Stimulated activated naive CD8-positive, alpha-beta T cell treated with anti-CD3 and anti-CD28 coated beads, Interleukin-15, amount 100 ng/mL, for 72 hours (primary cell): ENCODE measurements at places on chromosomes 3 and 15.
A peak's percentile ranks its signal among the peaks of the same experiment; 100 is the strongest.

DNA sequence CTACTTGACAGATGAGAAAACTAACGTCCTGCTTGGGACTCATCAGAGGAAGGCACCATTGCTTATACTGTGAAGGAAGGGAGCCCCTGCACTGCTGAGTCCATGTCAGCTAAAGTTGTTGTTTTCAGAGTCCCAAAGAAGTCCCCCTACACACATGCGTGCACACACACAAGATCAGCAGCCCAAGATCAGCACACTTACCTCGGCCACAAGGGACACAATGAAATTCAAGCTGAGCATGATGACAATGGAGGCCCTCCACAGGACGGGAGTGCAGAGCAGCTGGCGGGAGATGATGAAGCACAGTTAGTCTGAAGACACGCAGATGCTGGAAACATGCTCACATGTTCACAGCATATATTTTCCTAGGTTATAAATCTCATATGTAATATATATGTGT lies 28.6 kb upstream of the ATP13A5 start:
- DNase-seq = no peak

- DNase-seq = no peak
Measured at GRCh38 chr3:170137986-170138385, 43.5 kb downstream of the PHC3 start.

DNA sequence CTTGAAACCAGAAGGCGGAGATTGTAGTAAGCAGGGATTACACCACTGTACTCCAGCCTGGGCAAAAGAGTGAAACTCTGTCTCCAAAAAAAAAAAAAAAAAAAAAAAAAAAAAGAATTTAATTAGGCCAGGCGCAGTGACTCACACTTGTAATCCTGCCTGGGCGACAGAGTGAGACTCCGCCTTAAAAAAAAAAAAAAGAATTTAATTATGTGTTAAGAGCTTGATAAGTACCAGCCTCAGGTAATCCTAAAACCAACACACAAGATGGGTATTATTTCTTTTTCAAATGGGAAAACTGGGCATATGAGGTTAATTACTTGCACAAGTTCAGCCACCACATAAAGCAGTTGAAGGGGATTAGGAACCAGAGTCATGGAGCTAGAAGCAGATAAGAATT lies 49.0 kb downstream of the PBRM1 start:
- DNase-seq = no peak

DNA sequence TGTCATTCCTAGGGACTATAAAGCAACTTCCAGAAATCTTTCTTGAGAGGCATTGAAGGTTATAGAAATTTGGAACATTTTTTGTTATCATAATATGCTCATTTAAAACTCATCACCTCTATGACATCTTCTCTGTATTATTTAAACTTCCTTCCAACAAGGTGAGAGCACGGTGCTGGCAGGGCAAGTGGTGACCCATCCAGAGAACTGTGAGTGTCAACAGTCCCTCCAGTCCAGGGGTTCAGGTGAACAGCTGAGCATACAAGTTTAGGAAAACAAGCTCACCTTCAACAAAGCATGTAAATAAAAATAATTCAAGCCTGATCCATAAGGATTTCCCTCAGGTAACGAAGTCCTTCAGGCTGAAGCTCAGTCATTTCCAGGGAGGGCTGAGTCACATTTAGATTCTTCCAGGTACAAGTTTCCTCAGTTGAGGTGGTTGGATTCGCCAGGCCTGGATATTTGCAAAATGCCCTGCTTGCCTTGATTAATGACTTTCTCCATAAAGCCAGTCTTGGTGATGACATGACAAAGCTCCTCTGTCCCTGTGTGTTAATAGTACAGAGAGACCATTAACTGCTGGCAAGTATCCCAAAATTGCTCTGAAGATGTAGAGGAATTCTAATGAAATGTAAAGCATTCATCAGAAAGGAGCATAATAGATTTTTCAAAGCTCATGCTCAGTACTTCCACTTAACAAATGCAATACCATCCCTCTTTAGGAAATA lies 263.6 kb upstream of the GADL1 start:
- DNase-seq = no peak

- no peak for DNase-seq
Measured at GRCh38 chr15:42035435-42035761, 14.6 kb upstream of the PLA2G4E start.

GRCh38 chr15:37245358-37245757 lies 145.0 kb upstream of the MEIS2 start:
- no peak for DNase-seq

- DNase-seq = no peak
Measured at GRCh38 chr3:23649448-23649847, 156.3 kb upstream of the UBE2E1 start.

DNA sequence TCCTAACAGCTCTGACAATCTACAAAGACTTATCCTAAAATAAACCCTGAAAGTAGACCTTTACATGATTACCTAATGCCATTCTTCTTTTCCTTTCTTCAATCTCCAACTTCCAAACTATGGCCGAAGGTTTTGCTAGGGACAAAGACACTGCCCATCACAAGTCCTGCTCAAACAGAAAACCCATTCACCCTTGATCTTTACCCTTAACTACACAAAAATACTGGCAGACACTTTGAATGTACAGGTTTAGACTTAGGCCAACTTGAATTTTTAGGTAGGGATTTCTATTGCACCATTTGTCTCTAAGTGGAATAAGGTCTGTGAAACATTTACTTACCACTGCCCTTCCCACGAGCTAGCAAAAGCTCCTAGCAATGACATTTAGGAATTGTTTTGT lies 64.6 kb downstream of the TMEM212 start:
- no peak for DNase-seq

GRCh38 chr15:34359416-34359815 lies 7.6 kb downstream of the LPCAT4 start:
- DNase-seq = no peak

GRCh38 chr3:21665444-21666100 lies 85.4 kb downstream of the ZNF385D start:
- DNase-seq = no peak

DNA sequence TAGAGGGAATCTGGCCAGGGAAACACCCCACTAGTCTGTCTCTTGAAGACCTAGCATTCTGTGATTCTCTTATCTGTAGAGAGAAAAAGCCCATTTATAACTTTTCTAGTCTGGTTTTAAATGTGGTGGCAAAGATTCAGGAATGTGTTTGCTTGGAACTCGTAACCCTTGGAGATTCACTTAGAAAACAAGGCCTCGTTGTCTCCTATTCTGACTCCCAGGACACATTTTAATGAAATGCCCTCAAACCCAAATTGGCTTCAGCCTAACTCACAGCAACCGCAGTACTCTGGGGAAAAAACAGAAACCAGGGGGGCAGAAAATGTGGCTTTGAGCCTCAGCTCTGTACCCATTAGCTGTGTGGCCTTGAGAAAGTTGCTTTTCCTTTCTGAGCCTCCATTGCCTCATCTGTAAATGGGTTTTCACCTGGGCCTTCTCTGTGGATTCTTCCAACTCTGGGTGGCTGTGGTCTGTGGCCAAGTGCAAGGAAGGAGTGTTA lies 36.5 kb downstream of the RPLP1 start:
- DNase-seq = no peak

DNA sequence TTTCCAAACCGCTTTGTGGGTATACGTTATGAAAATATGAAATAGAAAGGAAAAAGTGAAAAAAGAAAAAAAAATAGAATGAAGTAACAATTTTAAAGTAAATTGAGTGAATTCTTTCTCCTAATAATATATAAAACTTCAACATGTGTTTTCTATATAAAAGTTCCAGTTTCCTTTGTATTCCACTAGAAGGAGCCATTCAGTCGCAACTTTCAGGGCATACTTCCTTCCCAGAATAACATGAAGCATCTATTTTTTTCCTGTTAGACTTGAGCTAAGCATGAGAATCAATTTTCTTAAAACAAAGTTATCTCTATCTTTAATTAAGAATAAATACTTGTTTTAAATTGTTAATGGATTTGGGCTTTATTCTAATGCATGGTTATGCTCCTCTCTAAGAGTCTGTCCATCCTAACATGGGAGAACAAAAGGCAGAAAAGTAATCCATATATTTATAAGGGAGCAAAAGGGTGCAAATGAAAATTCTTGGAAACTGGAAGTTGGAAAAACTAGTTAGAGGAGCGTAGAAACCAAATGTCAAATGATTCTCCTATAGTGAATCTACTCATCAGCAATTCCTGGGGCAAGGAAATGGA lies 16.0 kb upstream of the VGLL3 start:
- no peak for DNase-seq

GRCh38 chr3:63998852-63999754 lies 24.2 kb downstream of the PSMD6 start:
- no peak for DNase-seq

DNA sequence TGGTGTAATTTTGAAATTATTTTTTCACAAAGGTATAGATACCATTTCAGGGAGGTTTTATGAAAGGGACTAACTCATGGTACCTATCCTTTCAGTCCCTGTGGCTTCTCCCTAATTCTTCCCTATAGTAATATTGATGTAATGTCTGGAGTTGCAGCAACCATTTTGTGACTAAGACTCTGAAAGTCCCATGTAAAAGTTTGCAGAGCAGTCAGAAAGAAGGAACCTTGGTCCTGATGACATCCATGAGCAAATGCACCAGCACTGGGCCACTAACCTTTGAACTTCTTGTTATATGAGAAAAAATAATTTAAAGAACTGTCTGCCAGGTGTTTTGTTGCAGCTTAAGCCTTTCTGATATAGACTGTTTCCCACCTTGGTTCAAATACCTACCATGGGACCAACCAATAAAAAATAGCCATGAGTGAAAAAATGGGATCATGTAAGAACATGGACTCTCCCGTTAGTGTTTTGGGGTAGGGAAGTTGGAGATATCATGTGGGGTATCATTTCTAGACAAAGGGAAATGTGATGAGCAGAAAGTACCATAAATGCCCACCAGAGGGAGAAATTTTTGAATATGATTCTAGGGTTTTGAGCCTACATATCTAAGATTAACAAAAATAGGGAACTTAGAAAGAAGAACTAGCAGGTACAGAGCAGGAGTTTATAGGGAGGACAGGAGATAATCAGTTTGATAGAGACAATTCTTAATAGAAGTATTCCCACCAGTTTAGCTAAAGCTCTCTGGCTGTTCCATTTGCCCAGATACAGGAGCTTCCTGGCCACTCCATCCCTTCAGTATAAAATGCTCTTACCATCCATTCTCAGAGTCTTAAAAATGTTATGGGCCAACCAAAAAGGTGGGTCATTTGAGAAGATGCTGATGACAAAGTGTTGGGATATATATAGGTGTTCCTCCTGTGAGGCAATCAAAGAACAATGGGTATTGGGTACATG lies 3.4 kb upstream of the CPOX start:
- peak; percentile 14 for DNase-seq

DNA sequence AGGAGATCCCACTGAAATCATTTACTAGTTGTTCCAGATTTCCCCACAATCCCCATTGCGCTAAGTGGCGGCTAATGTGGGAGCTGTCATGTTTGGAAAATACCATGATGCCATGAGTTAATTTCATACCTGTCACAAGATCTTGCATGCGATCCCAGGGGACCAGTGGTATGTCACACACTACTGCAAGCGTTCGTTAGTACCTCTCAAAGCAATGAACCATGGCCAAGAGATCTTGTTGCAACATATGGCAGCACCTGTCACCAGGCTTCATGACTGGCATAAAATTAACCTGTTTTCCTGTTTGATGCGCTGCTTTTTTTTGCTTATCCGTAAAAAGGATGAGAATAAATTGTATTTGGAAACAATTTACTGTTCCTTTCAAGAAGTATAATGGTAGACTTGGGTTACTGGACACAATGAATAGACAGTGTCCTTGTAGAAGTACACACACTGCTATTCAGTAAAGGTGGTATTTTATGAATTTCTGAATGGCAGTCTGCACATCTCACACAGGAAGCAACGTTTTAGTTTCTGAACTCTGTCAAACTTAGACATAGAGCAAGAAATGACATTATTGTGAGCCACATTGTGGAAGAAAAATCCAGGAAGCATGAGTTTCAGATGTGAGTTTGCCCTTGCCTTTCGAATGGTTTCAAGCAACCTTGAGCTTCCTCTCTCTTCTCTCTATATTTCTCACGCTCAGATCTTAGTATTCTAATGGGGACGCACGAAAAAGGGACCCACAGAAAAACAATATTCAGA lies 81.9 kb downstream of the CHL1 start:
- DNase-seq = no peak
